ENCODE measurements at places on chromosomes 1 and 21.

DNA sequence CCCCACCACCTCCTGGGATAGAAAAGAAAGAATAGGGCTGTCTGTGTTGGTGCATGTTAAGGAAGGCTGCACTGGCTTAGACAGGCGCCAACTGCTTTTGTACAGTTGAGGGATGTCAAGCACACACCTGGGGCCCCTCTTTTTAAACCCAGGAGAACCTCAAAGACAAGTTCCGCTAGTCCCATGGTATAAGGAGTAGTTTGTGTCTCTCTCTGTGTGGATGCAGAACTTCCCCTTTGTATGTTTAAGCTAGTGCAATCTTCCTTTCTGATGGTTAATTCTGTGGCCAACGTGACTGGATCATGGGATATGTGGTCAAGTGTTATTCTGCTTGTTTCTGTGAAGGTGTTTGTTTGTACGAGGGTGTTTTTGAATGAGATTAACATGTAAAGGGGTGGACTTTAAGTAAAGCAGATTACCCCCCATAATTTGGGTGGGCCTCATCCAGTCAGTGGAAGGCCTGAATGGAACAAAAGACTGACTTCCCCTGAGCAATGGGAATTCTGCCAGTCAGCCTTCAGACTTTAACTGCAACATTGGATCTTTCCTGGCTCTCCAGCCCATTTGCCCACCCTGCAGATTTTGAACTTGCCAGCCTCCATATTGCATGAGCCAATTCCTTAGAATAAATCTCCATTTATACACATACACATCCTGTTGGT, 9.5 kb upstream of the DUSP10 start:
- no peak for ATAC-seq

DNA sequence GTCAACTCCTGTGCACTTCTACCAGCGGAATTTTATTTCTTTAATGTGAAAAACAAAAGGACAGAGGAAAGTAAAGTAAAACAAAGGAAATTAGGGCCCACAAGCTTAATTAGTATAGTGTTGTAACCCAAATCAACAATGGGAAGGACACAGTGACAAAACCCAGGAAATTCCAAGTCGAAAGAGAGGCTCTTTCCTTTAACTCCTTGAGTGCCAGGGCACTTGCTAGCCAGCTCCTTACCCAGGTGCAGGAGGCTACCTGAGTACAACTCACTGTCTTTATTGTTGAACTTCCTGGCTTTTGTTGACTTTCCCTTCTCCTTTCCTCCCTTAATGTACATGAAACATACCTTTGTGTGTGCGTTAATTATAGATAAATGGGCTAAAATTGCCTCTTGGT, 55.0 kb downstream of the PEX14 start:
- ATAC-seq, result no peak

- ATAC-seq, result peak; percentile 3
These were observed 42.4 kb upstream of the TACSTD2 start for GRCh38 chr1:58619286-58620054.

DNA sequence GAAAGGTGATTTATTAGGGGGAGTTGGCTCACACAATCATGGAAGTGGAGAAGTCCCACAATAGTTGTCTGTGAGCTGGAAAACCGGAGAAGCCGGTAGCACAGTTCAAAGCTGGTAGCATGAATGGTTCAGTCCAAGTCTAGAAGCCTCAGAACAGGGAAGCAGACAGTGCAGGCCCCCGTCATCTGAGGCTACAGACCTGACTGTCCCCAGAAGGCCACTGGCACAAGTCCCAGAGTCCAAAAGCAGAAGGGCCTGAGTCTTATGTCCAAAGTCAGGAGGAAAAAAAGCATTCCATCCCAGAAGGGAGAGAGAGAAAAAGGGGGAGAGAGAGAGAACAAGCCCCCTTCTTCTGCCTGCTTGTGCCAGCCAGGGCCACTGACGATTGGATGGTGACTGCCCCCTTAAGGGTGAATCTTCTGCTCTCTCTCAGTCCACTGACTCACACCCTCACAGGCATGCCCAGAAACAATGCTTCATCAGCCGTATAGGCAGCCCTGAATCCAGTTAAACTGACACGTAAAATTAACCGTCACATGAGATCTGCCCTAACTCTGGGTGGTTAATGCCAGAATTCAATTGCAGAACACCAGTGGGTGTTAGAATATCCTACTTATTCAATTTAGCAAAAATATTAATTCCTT, 49.3 kb upstream of the POU2F1 start:
- ATAC-seq, result peak; percentile 67

DNA sequence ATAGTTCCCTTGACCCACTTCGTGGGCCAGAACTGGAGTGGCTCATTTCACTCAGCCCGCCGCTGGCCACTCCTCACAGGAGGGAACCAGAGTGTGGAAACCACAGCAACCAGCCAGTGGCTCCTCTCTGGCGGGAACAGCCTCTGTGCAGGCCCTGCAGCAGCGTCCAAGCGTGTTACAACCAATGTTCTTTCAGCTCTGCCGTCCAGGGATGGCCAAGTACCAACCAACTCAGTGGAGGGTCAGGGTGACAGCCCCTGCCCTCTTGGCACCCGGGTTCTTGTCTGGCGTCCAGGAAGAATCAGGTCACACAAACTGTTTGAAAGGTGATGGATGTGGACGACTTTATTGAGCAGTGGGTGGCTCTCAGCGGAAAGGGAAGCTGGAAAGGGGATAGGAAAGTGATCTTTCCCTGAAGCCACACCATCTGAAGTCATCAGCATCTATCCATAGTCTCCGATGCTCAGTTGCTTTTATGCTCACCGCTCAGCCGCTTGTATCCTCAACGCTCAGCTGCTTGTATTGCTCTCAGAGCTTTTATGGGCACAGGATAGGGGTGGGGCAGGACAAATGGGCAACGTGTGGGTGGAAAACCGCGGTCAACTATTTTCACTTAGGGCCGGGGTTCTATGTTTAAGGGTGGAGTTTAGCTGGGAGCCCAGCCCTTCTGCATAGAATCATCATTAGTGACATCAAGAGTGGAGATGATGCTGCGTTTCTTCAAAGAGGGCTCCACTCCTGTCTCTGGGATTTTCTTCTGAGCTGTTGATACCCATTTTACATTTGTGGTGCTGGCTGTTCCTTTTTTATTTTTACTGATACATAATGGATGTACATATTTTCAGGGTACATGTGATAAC, 250.2 kb downstream of the RRAGC start:
- no peak for ATAC-seq

DNA sequence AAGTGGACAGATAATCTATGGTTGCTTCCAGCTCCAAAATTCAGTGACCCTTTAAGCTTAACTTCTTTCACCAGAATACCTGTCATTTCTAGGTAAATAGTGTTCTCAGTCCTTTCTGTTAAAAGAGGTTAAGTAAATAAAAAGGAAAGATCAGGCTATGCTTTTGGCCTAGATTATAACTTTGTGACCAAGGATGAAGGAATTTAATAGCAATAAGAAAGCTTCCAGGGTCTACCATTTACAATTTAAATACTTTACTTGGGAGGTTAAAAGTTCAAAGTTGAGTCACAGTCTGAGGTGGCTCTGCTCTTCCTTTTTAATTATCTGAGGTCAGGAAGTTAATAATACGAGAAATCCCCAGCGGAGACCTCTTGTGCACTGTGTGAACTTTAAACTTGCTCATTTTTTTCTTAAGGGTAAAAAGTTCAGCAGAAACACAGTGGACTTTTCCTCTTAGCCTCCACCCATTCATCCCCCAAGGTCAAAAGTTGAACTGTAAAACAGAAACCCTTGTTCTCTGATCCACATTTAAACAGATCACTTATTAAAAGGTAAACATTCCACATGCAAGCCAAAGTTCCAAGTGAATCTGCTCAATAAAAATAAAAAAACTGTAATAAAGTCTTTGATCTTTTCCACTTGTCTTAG, 187.1 kb downstream of the NRIP1 start:
- ATAC-seq, result peak; percentile 64

GRCh38 chr1:167722870-167723251, 1.1 kb downstream of the MPZL1 start:
- no peak for ATAC-seq

GRCh38 chr21:17388226-17388625, 124.6 kb upstream of the CXADR start:
- ATAC-seq, result no peak

- peak; percentile 90 for ATAC-seq
These were observed 9.5 kb downstream of the RNU1-2 start for GRCh38 chr1:16905110-16905867.

Data from esophagus mucosa (tissue), 1 donor.